CD4-positive, alpha-beta T cell (primary cell): ENCODE measurements at places on chromosomes 3 and 15.
A peak's percentile ranks its signal among the peaks of the same experiment; 100 is the strongest.

GRCh38 chr15:51678096-51678495 is 3.2 kb upstream of the SCG3 start:
- no peak for DNase-seq

GRCh38 chr3:59256230-59256629 is 206.4 kb upstream of the CFAP20DC start:
- DNase-seq, result no peak

DNA sequence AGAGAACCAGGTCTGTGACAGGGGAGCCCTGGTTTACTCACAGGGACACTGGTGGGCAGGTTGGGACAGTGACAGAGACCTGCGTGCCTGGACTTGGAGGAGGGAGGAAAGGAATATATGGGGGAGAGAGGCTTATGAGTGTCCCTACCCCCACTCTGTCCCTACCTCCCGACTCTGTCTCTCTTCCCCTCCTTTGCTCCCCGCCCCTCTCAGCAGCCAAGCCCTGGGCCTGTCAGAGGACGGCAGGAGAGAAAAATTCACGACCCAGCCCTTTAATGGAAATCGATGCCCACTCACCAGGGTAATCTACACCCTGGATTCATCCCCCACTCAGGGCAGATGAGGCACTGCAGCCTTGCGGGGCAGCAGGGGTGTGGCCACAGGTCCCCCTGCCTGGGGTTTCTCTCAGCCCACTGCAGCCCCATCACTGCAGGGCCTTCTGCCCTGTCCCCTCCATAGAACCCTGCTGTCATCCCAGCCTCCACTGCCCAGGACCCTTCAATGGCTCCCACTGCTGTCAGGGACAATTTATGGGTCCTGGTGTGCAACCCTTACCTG is 135.9 kb upstream of the LINGO1 start:
- DNase-seq, result no peak

GRCh38 chr3:32405155-32405554 is 13.5 kb downstream of the CMTM7 start:
- DNase-seq, result no peak

DNA sequence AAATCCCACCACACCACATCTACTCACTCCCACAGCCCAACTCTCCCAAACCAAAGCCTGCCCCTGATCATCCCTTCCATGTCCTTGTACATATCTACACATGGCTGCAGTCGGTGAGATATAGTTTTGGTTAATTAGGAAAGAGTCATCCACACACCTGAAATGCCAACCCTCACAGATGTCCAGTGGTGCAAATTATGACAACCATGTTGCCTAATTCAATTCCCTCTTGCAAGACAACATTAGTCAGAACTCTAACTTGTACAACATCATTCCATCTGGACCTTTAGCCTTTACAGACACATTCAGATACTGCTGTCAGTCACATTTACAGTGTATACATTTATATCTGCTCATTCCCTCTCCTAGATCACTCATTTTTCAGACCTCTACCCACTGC is 41.2 kb downstream of the TUBGCP4 start:
- DNase-seq, result no peak

GRCh38 chr3:17030956-17031652 is 146.3 kb downstream of the PLCL2 start:
- no peak for DNase-seq

DNA sequence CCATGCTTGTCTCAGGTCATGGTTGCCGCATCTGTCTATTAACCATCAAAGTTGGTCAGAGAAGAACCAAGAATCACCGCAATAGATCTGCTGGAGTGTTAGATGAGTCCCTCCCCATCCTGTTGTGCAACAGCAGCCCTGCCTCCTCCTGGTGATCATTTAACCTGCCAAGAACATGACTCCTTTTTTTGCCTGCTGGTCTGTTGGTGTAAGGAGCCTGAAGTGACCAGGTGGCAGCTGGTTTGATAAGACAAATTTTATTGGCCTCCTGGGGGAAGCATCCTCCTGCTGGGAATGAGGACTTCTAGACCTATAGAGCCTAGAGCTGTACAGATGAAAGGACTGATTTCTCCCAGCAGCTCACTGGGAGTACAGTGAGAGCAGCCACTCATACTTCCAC is 43.5 kb upstream of the RAF1 start:
- no peak for DNase-seq

GRCh38 chr3:127015282-127016042 is 32.5 kb downstream of the PLXNA1 start:
- no peak for DNase-seq

DNA sequence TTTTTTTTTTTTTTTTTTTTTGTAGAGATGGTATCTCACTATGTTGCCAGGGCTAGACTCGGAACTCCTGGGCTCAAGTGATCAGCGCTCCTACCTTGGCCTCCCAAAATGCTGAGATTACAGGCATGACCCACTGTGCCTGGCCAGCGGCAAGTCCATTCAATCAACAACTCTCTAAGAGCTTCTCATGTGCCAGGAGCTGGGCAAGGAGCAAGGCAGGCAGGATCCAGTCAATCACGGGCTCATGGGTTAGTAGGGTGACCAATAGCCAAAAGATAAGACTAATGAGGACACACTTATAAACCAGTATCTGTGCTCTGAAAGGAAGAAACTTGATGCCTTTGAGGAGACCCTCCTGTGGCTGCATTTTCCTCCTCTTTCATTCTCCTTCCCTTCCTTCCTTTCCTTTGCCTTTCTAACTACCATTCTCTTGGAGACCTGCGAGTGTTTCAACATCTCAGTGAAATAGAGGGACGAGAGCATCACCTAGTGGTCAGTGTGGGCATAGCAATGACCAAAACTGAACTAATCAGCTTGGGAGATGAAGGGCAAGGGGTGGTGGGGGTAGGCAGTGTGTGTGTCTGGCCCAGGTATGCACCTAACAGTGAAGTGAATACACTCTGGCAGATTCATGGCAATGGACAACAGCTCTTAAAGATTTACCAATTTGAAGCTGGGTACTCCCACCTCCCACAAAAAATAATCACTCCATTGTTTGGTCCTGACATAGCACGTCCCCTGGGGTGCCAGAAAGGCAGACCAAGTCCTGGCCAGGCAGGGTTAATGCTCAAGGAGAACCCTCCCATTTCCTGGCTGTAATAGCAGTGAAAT is 6.3 kb downstream of the RPP25 start:
- peak; percentile 71 for DNase-seq

- DNase-seq, result no peak
Measured at GRCh38 chr3:3302964-3303363, 123.5 kb upstream of the CRBN start.

- DNase-seq, result no peak
Measured at GRCh38 chr3:177448987-177449359, 251.7 kb upstream of the TBL1XR1 start.

- DNase-seq, result no peak
Measured at GRCh38 chr3:123767009-123767372, 117.1 kb downstream of the MYLK start.
